Left colon (tissue), 2 donors: ENCODE measurements at places on chromosomes 6 and 20. TPM values are rescaled to one million over a fixed set of nuclear protein-coding genes. Genes with fewer than 3 reads are reported as not detected.

PEX7 gene
- 9.0 TPM for total RNA-seq

TMEM74B gene
- 2.2 TPM for total RNA-seq

PTCRA gene
- total RNA-seq, result not detected

SCAF8 gene
- 35.8 TPM for total RNA-seq

C2 gene
- 6.1 TPM for total RNA-seq

PPIL6 gene
- total RNA-seq, result 0.58 TPM

BNIP5 gene
- 14.4 TPM for total RNA-seq

ABCC10 gene
- 34.6 TPM for total RNA-seq

MATN4 gene
- not detected for total RNA-seq

CGA gene
- total RNA-seq, result not detected

DNA sequence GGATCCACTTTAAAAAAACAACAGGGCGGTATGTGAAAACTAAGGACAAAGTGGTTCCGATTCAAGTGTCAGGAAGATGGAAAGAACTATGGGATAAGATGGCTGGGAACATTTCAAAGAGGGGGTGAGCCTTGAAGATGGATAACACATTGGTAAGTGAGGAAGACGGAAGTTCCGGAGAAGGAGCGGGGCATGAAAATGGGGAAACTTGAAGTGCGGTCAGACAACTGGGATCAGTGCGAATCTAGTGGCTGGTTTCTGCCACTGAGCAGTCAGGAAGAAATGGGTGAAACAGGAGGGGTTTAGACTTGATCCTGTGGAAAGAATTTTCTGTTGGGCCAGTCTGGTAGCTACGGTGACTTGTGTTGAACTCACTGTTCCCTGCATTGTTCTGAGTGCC lies 1.2 kb downstream of the NAA20 start:
- no peak for DNase-seq

GRCh38 chr6:50288241-50288640 lies 238.5 kb upstream of the DEFB112 start:
- no peak for DNase-seq

GRCh38 chr20:2300420-2300819 lies 4.6 kb downstream of the TGM3 start:
- DNase-seq, result no peak

DNA sequence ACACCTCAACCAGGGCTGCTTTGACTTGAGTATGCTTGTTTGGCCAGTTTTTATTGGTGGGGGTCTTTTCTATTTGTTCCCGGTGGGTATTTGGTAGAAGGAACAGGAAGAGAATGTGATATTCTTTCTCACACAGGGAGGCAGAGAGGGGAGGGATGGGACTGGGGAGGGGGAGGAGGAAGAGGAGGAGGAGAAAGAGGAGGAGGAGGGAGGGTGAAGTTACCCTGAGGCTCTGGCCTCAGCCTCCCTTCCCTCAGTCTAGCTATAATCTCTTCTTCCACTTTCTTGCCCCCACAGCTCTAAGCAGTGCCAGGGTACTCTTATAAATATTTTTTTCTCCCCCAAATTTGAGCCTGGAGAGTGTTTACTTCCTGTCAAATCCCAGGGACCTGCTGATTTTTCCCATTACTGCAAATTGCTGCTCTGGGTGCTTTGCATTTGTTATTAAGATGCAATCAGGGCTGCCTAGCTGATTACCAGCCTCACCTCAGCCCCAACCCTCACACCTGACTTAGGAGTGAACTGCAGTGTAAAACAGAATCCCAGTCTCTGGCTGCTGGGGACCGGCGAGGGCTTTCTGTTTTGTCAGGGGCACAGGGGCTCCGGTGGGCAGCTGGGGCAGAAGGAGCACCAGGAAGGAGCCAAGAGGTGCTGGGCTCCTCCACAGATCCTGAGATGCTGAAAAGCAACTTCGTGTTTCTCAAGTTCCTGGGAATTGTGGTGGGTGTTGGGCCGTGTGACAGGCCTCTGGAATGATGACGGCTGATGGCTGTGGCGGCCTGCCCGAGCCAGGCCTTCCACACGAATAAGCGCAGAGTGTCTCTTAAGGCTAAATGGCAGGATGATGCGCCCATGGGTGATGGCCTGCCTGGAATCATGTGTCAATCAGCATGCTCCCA lies 141.4 kb downstream of the CD83 start:
- DNase-seq, result no peak

DNA sequence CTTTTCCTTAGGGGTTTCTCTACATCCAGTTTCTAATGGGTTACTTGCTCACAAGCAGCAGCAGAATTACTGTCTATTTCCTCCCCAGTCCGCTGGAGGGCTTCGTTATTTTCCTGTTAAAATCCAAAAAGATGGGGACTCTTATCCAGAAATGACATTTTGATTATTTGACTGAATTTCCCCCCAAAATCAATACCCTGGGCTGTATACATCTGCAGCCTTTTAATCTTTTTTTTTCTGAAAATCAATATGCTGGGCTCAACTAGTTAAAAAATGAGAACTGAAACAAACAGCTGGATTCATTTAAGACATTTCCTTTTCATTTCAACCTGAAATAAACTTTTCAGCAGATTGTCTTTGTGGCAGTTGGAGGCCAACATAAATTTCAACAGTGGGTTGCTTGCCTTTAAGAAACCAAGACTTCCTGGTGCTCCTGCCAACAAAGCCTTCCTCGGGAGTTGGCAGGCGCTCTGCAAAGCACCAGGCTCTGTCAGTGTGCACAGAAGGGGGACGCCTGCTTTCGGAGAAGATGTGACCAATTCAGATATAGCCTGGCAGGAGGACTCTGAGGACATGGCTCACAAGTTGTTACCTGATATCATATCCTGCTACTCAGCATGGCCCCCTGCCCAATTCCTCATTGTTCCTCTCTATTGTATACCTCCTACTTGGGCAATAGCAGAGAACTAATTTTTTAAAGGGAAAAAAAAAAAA lies 204.7 kb upstream of the ARG1 start:
- peak; percentile 79 for DNase-seq

- no peak for DNase-seq
These were observed 102.2 kb downstream of the BACH2 start for GRCh38 chr6:90194371-90194841.

GRCh38 chr20:36856691-36857635 lies 19.0 kb upstream of the TLDC2 start:
- DNase-seq, result no peak

DNA sequence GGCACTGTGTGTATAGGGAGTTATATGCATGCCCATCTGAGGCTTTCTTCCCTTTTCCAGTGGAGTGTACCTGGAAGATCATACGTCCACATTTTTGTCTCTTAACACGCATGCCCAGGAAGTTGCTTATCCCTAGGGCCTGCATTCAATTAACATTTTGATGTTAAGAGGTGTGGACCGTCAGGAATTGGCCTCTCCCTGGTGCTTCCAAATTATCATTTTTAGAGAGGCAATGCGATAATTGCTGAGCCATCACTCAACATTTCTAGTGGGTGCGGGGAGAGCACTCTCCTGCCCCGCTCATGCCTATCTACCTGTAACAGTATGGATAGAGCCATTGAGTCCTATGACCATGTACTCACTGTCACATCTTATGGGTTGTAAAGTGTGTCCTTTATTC lies 37.8 kb upstream of the PAQR8 start:
- DNase-seq, result no peak

- no peak for DNase-seq
These were observed 163.6 kb upstream of the CST7 start for GRCh38 chr20:24785141-24786110.

GRCh38 chr6:6597682-6598081 lies 9.2 kb downstream of the LY86 start:
- DNase-seq, result no peak

- no peak for DNase-seq
These were observed 59.3 kb downstream of the EPB41L2 start for GRCh38 chr6:131003488-131004386.

DNA sequence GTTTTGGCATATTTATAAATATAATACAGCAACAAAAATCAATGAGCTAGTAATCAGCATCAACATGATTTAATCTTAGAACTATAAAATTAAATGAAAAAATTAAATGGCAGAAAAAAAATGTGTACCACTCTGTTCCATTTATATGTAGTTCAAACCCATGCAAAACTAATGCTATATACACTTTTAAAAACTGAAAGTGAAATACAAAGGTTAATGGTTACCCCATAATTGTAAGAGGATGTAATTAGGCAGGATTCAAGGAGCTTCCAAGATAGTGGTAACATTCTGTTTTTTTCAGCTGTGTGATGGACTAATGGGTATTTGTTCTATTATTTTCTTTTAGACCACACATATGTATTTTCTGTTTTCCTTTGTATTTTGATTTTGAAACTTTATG lies 492.1 kb downstream of the UTRN start:
- DNase-seq, result no peak

DNA sequence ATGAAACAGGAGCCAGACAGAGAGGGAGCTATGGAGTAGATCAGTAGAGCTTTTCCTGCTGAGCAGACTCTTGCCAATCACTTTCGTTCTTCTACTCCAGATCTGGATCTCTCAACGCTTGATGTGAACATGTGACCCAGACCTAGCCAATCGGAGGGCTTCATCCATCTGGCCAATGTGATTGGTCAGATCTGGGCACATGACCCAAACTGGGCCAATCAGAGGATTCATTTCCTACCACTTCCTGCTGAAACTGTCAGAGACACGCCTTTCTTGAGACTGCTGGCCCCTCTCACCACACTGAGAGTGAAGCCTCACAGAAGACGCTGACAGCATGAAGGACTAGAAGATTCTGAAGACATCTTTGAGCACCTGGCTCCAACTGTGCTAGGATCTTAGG lies 44.2 kb upstream of the ZMYND8 start:
- no peak for DNase-seq

DNA sequence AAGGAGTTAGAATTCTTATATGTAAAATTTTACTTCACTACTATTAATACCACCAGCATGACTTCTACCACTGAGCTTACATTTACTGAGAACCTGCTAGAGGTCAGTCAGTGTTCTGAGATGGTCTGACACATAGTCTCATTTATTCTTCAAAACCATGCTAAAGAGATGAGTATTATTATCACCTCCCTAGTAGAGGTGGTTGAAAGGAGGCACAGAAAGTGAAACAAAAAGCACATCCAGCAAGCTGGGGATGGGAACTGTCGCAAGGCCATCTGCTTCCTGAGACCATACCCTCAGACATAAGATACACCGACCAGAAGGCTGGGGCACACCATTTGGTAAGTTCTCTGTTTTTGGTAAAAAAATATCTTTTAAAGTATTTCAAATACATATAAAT lies 137.7 kb downstream of the INSM1 start:
- DNase-seq, result no peak

DNA sequence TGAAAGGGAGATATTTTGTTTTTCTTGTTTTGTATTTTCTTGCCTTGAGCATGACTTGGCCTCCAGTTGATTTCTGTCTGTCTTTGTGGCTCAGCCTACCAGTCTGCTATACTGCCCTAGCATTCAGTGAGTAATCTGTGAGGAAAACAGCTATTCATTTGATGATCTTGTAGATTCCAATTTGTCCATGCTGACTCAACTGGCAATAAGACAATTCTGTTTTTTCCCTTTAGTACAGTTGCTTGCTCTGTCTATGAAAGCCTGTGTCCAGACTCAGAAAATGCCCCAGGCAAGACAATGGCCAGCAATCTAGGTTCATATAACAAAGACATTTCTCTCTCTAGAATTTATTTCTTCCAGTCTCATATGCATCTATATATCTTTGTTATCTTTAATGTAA lies 10.9 kb upstream of the SOX4 start:
- no peak for DNase-seq

GRCh38 chr6:156634048-156634447 lies 143.1 kb upstream of the ARID1B start:
- no peak for DNase-seq

DNA sequence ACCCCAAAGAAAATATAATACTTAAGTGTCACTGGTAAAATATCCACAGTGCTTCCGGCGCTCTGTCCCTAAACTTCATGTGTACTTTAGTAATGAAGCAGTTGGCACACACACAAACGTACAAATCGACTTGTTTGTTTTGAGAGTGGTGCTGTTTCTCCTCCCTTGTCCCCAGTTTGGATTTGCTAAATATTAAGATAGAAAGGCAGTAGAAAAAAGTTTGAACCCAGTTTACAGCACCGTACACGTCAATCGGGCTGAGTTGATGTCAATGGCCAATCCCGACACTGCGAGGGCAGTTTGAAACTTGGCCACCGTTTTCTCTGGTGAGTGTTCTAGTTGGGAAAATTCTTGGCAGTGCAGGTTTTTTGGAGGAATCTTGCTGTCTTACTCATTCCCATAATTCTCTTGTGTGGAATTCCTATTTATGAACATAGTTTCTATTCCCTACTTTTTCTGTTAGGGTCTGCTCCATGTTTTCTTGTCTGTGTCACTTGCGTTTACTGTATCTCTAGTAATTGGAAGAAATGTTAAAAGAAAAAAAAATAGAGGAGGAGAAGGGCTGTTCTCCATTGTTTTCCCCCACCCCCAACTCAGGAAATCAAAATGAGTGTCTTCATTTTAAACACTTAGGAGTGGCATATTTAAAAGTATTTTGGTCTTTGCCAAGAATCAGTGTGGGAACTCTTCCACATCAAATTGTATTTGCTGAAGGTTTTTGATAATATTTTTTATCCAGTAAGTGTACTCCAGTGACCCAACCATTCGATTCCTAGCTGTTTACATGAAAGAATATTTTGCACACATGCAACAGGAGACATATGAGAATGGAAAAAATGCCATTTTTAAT lies 72.3 kb downstream of the OR2B2 start:
- DNase-seq, result peak; percentile 54

GRCh38 chr6:167735951-167736288 lies 90.8 kb upstream of the AFDN start:
- DNase-seq, result no peak

DNA sequence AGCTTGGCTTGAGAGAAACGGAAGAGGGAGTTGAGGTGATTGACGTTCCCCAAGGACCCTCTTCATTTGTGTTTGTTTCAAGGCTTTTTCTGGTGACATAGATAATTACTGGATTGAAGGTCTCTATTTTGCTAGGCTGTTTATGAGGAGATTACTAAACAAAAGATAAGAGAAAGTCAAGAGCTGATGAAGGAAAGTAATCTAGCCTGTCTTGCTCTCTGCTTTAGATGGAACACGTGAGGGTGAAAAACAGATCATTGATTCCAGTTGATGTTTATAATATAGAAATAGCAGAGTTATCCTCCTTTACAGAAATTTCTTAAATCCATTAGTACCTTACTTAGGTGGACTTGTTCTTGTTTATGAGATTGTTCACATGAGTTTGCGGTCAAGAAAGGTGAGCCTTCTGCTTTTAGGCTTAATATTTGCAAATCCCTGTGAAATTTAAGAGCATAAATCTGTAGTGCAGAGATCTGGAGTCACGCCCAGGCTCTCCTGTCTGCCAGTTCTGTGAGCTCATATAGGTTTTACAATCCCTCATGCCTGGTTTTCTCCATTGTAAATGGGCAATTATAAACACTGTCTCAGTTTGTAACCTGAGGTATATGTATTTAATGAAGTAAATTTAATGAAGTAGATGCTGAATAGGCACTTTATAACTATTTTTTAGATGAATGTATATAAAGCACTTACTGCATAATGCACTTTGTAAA lies 272.8 kb downstream of the NKAIN2 start:
- DNase-seq, result no peak

DNA sequence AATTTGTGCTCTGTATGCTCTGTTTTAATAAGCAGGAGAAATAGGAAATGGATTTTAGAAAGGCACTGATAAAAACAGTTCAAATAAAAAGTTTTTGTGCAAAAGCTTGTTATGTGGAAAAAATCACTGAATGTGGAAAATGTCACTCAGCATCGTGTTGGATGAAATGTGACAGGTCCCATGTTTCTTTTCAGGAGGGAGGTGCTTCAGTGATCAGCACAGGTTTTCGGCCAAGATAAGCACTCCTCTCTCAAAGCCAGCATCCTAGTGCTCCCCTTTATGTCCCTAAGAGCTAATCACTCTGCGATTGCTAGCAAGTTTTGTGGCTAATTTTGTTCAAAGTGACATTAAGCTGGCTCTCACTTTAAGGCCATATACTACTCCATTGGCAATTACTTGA lies 12.0 kb downstream of the UBE3D start:
- DNase-seq, result no peak
